ENCODE measurements at places on chromosomes 16 and 17. TPM values are rescaled to one million over a fixed set of nuclear protein-coding genes. Genes with fewer than 3 reads are reported as not detected.

DNA sequence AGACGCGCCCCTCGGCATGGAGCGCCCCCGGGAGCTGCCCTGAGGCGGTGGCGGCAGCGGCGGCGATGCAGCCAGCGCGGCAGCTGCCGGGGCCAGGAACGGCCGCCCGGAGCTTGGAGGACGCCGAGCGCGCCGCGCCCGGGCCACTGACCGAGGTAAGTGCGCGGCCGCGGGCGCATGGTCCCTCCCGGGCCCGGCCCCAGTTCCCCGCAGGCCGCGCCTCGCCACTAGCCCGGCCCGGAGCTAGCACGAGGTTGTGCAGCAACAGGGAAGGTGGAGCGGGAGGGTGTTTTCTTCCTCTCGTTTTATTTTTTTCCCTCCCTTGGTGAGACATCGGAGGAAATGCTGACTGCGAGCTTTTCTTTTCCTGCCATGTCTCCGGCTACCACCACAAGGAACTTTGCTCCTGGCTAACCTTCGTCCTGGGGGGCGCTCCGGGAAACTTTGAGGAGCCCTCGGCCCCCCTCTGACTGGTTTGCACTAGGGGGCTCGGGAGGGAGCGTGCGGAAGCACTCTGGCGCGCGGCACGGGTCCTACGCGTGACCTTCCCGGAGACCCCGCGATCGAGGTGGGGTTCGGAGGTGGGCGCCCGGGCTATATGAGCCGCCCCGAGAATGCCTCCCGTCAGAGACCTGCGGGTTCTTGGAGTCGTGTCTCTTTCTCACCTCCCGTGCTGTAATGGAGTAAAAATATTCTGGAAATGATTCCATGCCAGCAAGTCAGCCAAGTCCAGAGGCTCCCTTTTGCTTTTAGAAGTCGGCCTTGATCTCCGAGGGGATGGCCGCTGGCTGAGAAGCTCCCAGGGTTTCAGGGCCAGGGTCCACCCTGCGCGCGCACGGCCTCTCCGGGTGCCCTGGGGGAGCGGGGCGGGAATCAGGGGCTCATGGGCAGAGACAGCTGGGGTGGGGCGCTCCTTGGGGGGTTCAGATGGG is 868 bp downstream of the KCNJ12 start:
- peaks cover 25% of the 10 kb centered on the region for H3K27me3 ChIP-seq
- peak overlapping the region; percentile 48 for H3K4me3 ChIP-seq
- no peak overlapping the region for H3K27ac ChIP-seq
- DNase-seq: peak; percentile 35

GRCh38 chr17:64117981-64118979 is 11.7 kb downstream of the ERN1 start:
- no peak overlapping the region for H3K4me3 ChIP-seq
- peak overlapping the region; percentile 3 for H3K27ac ChIP-seq
- H3K27me3 ChIP-seq: no peaks in the 10 kb centered on the region
- DNase-seq: peak; percentile 66

GRCh38 chr17:78675316-78675616 is 98.1 kb upstream of the DNAH17 start:
- no peaks in the 10 kb centered on the region for H3K27me3 ChIP-seq
- H3K4me1 ChIP-seq: no peaks in the 10 kb centered on the region
- peaks cover 10% of the 10 kb centered on the region for H3K36me3 ChIP-seq
- DNase-seq: no peak

- DNase-seq: no peak
- no peak overlapping the region for H3K27ac ChIP-seq
- H3K4me3 ChIP-seq: no peak overlapping the region
These were observed 5.9 kb downstream of the TMEM98 start for GRCh38 chr17:32933881-32934280.

GRCh38 chr17:19242323-19242722 is 5.2 kb downstream of the EPN2 start:
- H3K27ac ChIP-seq: no peak overlapping the region
- no peak for DNase-seq
- H3K4me1 ChIP-seq: peaks cover 10% of the 10 kb centered on the region
- H3K36me3 ChIP-seq: no peaks in the 10 kb centered on the region
- no peaks in the 10 kb centered on the region for H3K27me3 ChIP-seq

DNA sequence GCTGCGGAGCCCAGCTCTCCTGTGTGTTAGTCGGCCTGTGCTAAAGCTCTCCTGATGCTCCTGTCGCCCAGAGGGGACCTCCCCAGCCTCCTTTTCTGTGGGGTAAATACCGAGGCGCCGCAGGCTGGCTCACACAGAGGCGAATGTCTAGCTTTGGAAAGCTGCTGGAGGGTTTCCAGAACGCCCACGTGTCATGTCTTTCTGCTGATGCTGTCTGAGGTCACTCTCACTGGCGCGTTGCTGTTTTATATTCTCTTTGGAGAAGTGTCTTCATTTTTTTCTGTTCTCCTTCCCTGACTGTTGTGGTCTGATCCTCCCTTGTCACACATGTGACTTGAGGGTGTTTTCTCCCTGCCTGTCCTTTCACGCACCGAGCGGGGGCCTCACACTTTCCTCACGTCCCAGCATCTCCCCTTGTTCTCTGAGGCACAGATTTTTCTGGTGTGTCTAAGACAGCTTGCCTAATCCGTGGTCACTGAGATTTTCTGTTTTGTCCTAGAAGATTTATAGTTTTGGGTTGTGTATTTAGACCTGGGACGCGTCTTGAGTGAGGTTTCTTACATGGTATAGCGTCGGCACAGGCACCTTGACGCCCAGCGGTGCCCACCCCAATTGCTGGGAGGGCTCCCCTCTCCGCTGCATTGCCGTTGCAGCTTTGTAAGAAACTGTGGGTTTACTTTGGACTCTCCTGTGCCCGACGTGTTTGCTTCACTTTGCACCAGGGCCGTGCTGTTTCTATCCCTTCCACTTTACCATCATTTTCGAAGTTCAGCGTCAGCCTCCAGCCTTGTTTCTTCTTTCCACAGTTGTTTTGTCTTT is 92.1 kb upstream of the ZNF750 start:
- H3K27me3 ChIP-seq: no peaks in the 10 kb centered on the region
- DNase-seq: peak; percentile 85
- H3K4me3 ChIP-seq: no peak overlapping the region
- H3K4me1 ChIP-seq: peaks cover 18% of the 10 kb centered on the region
- H3K27ac ChIP-seq: peak overlapping the region; percentile 58
- H3K36me3 ChIP-seq: peaks cover 19% of the 10 kb centered on the region

DNA sequence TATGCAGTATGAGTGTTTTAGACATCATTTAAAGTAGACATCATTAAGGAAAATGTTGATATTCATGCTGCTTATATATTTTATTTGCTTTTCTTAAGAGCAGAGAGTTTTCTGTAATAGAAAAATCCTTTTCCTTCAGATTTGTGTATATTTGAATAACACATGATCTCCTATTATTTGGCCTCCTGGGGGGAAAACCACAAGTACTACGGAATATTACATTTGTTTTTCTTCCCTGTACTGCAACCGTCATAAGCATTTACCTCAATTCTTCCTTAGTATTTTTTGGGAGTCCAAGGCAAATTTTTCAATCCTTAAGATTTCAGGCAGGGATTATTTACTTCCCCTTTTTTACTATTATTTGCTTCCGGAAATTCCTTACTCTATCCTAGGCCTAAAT is 6.0 kb downstream of the RSPRY1 start:
- no peaks in the 10 kb centered on the region for H3K27me3 ChIP-seq
- peaks cover 28% of the 10 kb centered on the region for H3K4me1 ChIP-seq
- peaks cover 3% of the 10 kb centered on the region for H3K36me3 ChIP-seq
- no peak for DNase-seq

DNA sequence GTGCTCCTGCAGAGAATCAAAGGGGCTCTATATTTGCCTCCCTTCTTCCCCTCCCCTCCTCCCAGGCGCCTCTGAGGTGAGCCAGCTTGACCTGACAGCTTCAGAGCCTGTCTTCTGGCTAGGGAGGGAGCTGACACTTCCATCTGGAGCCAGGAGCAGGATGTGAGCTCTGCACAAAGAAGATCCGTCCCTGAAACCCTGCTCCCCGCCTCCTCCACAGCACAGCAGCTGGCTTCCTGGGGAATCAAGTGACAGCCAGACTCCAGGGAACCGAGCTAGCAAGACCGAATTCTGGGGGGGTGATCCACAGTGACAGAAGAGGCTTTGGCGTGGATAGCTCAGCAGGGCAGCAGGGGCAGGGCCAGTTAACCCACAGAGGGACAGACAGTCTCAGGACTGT is 37.2 kb downstream of the CCDC182 start:
- DNase-seq: peak; percentile 24
- H3K27me3 ChIP-seq: peaks cover 14% of the 10 kb centered on the region
- H3K27ac ChIP-seq: no peak overlapping the region
- no peaks in the 10 kb centered on the region for H3K36me3 ChIP-seq
- H3K4me3 ChIP-seq: no peak overlapping the region

- no peak overlapping the region for H3K27ac ChIP-seq
- H3K4me1 ChIP-seq: no peaks in the 10 kb centered on the region
- H3K27me3 ChIP-seq: no peaks in the 10 kb centered on the region
These were observed 3.3 kb downstream of the CISD3 start for GRCh38 chr17:38733282-38733981.

- no peaks in the 10 kb centered on the region for H3K36me3 ChIP-seq
- H3K27me3 ChIP-seq: no peaks in the 10 kb centered on the region
- H3K4me1 ChIP-seq: no peaks in the 10 kb centered on the region
- H3K27ac ChIP-seq: no peak overlapping the region
- no peak overlapping the region for H3K4me3 ChIP-seq
- DNase-seq: no peak
These were observed 595.6 kb upstream of the KIF2B start for GRCh38 chr17:53227111-53227510.

SMPD3 gene
- total RNA-seq: 0.70 TPM

C16orf89 gene
- not detected for total RNA-seq
